ENCODE measurements at places on chromosomes 5 and 9. TPM values are rescaled to one million over a fixed set of nuclear protein-coding genes. Genes with fewer than 3 reads are reported as not detected.

- no peak overlapping the region for H3K4me3 ChIP-seq
- H3K27ac ChIP-seq: no peak overlapping the region
- peaks cover 39% of the 10 kb centered on the region for H3K4me1 ChIP-seq
Observed at GRCh38 chr9:134139081-134139480, 3.2 kb downstream of the WDR5 start.

The TAF11L12 gene
- polyA plus RNA-seq: not detected

GRCh38 chr9:121901616-121902015 is 191.5 kb downstream of the TTLL11 start:
- no peaks in the 10 kb centered on the region for H3K36me3 ChIP-seq
- no peak overlapping the region for H3K27ac ChIP-seq
- H3K27me3 ChIP-seq: no peaks in the 10 kb centered on the region
- no peak overlapping the region for H3K4me3 ChIP-seq
- DNase-seq: no peak

The CATSPER3 gene
- polyA plus RNA-seq: 1.1 TPM

DNA sequence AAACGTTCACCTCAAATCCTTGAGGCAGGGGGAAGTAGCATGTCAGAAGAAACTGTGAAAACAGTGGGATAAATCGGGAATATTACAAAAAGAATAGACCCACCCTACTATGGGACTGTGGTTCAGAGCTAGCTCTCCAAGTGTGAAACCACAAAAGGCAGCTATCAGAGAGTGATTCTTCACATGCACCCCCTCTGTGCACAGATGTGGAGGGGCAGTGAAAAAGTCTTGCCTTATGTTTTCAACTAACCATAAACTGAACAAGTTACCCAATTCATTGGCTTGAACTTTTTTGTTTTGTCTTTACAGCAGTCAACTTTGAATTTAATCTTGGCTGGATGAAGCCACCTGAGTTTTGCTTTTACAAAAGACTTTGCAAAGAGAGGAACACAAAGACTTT is 98.8 kb upstream of the NR4A3 start:
- peaks cover 14% of the 10 kb centered on the region for H3K4me1 ChIP-seq
- peaks cover 3% of the 10 kb centered on the region for H3K27me3 ChIP-seq
- no peak for DNase-seq
- no peak overlapping the region for H3K27ac ChIP-seq
- H3K4me3 ChIP-seq: no peak overlapping the region

DNA sequence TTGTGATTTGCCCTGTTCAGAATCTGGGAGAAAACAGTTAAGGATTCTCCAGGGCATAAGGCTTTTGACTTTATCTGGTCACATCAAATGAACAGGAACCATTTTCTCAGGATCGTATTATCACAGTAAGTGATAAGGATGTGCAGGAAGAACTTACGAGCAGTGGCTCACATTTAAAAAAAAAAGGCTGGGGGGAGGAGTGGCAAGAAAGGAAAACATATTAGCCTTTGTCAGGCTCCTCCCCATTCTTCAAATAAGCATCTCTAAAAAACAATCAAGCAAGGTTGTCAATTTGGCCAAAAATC is 234.3 kb upstream of the TMEM161B start:
- no peak overlapping the region for H3K27ac ChIP-seq
- no peaks in the 10 kb centered on the region for H3K4me1 ChIP-seq
- H3K4me3 ChIP-seq: peak overlapping the region; percentile 21
- H3K36me3 ChIP-seq: no peaks in the 10 kb centered on the region
- no peaks in the 10 kb centered on the region for H3K27me3 ChIP-seq
- DNase-seq: no peak

DNA sequence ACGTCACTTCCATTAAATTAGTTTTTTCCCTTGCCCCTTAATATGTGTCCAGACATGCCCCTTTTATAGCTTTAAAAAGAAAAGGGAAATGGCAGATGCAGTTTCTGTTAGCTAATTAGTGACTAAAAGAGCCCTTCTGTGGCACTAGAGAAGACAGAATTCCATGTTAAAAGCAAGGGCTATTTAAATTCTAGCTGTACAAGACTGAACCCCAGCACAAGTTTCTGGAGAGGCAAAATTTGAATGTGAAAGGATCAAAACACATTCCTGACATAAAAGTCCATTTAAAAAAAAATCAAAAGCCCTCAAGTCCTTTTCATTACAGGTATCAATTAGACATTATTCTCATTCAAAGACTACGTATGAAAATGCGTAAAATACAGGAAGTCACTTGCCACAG is 78.7 kb downstream of the HAPLN1 start:
- H3K27me3 ChIP-seq: no peaks in the 10 kb centered on the region
- H3K4me1 ChIP-seq: no peaks in the 10 kb centered on the region
- H3K4me3 ChIP-seq: no peak overlapping the region
- no peak overlapping the region for H3K27ac ChIP-seq
- no peak for DNase-seq

GRCh38 chr5:87229780-87230179 is 37.9 kb upstream of the RASA1 start:
- no peaks in the 10 kb centered on the region for H3K36me3 ChIP-seq
- no peaks in the 10 kb centered on the region for H3K27me3 ChIP-seq
- H3K4me3 ChIP-seq: no peak overlapping the region

The LCN2 gene
- 1.3 TPM for polyA plus RNA-seq

- H3K4me1 ChIP-seq: no peaks in the 10 kb centered on the region
- no peak overlapping the region for H3K27ac ChIP-seq
- H3K36me3 ChIP-seq: no peaks in the 10 kb centered on the region
- DNase-seq: no peak
- H3K4me3 ChIP-seq: no peak overlapping the region
Observed at GRCh38 chr9:136775191-136775590, 10.9 kb upstream of the LCN15 start.

- DNase-seq: peak; percentile 57
- H3K36me3 ChIP-seq: no peaks in the 10 kb centered on the region
- no peak overlapping the region for H3K27ac ChIP-seq
- no peaks in the 10 kb centered on the region for H3K27me3 ChIP-seq
Observed at GRCh38 chr5:68406767-68407241, 191.2 kb downstream of the PIK3R1 start.

The RIOK2 gene
- 48.6 TPM for polyA plus RNA-seq

The TRIP13 gene
- polyA plus RNA-seq: 15.7 TPM

- DNase-seq: peak; percentile 87
- no peak overlapping the region for H3K4me3 ChIP-seq
- H3K27me3 ChIP-seq: no peaks in the 10 kb centered on the region
- H3K4me1 ChIP-seq: peaks cover 33% of the 10 kb centered on the region
- H3K27ac ChIP-seq: peak overlapping the region; percentile 25
Observed at GRCh38 chr5:150599917-150600511, 40.4 kb upstream of the SYNPO start.

- DNase-seq: no peak
- no peaks in the 10 kb centered on the region for H3K27me3 ChIP-seq
- peaks cover 23% of the 10 kb centered on the region for H3K36me3 ChIP-seq
- H3K27ac ChIP-seq: no peak overlapping the region
Observed at GRCh38 chr5:912280-913091, 19.8 kb downstream of the TRIP13 start.

DNA sequence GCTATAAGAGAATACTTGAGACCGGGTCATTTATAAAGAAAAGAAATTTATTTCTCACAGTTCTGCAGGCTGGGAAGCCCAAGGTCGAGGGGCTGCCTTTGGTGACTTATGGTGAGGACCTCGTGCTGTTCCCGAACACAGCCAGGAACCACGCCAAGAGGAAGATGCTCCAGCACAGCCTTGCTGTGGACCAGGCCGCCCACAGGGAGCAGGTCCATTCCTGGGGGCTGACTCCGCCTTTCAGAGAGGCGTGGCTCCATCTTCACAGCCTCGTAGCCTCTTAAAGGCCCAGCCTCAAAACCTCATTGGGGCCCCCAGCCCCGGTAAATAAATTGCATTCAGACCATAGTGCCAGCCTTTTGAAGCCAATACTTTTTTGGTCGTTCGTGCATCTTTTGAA is 93.5 kb upstream of the CACNA1B start:
- H3K27ac ChIP-seq: no peak overlapping the region
- no peak overlapping the region for H3K4me3 ChIP-seq

DNA sequence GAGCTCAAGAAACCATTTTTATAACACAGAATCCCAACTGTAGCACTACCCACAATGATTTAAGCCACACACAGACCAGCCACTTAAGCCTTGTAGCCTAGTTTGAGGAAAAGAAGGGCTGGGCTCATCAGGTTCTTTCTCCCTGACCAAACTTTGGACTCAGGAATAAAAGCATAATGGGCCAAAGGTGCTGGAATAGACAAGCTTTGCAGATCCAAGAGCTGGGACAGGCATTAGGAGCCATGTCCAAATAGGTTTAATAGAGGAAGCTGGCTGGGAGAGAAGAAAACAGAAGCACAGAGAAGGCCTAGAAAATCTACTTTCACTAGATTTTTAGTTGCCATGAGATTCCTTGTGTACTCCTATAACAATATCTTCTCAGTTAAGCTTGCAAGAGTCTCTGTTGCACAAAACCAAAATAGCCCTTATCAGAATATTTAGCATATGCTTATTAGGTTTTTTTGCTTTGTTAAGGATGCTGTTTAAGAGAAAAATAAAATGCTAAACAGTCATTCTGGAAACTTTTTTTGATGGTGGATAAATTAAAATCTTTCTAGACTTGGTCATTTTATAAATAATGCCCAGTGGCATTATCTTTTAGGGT is 38.2 kb downstream of the CNOT8 start:
- no peak overlapping the region for H3K4me3 ChIP-seq
- H3K27ac ChIP-seq: no peak overlapping the region
- H3K4me1 ChIP-seq: no peaks in the 10 kb centered on the region
- DNase-seq: no peak
- peaks cover 88% of the 10 kb centered on the region for H3K36me3 ChIP-seq

DNA sequence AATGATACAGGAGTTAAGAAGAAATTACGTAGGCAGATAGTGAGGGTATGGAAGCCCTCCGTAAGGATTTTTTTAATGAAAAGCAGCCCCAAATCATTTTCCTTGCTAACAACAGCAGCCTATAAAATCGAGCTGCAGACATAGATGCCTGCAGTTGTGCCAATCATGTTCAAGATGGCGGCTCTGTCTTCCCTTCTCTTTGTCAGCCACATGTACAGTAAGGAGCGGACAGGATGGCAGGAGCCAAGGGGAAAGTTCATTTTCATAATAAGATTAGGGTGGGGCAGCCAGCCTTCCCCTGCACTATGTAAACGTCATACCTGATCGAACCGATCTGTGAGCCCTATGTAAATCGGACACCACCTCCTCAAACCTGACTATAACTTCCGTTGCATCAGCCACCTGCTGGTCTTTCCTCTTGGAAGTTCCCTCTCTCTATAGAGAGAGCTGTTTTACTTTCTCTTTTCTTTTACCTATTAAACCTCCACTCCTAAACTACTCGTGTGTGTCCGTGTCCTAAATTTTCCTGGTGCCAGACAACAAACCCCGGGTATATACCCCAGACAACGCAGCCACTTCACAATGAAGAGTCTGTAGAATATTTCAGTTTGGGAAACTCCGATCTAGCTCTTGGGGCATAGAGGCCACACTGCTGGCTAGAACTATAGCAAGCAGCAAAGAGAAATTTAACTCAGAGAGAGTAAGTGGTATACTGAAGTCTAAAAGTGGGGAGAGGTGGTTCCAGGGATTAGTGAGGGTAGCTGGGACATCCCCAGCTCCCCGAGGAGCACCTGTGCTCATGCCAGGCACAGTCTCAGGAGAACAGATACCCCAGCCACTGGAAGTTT is 20.8 kb upstream of the SLC24A2 start:
- no peaks in the 10 kb centered on the region for H3K27me3 ChIP-seq
- no peaks in the 10 kb centered on the region for H3K36me3 ChIP-seq
- no peak for DNase-seq
- no peak overlapping the region for H3K27ac ChIP-seq

- H3K36me3 ChIP-seq: no peaks in the 10 kb centered on the region
- DNase-seq: no peak
- H3K27ac ChIP-seq: peak overlapping the region; percentile 26
- peaks cover 25% of the 10 kb centered on the region for H3K4me1 ChIP-seq
Observed at GRCh38 chr5:56763182-56763581, 52.2 kb upstream of the MAP3K1 start.

GRCh38 chr9:116549786-116550660 is 137.1 kb upstream of the TRIM32 start:
- H3K36me3 ChIP-seq: no peaks in the 10 kb centered on the region
- no peaks in the 10 kb centered on the region for H3K27me3 ChIP-seq
- H3K27ac ChIP-seq: no peak overlapping the region
- H3K4me1 ChIP-seq: peaks cover 7% of the 10 kb centered on the region
- no peak for DNase-seq

GRCh38 chr9:93218161-93218560 is 34.2 kb downstream of the WNK2 start:
- H3K27me3 ChIP-seq: no peaks in the 10 kb centered on the region
- no peaks in the 10 kb centered on the region for H3K36me3 ChIP-seq
- no peak overlapping the region for H3K27ac ChIP-seq
- H3K4me3 ChIP-seq: no peak overlapping the region

- no peaks in the 10 kb centered on the region for H3K27me3 ChIP-seq
- no peak overlapping the region for H3K27ac ChIP-seq
- DNase-seq: no peak
- H3K4me1 ChIP-seq: no peaks in the 10 kb centered on the region
- H3K36me3 ChIP-seq: no peaks in the 10 kb centered on the region
Observed at GRCh38 chr9:135422341-135422944, 57.1 kb upstream of the PPP1R26 start.

DNA sequence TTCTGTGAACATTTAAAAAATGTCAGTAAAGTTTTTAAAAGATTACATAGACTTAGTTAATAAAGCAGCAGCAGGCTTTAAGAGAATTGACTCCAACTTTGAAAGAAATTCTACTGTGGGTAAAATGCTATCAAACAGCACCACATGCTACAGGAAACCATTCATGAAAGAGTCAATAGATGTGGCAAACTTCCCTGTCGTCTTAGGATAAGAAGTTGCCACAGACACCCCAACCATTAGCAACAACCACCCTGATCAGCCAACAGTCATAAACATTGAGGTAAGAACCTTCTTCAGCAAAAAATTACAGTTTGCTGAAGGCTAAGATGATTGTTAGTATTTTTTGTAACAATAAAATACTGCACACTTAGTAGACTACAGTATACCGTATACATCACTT is 278.2 kb downstream of the CSNK1G3 start:
- no peak for DNase-seq
- H3K27ac ChIP-seq: no peak overlapping the region
- no peaks in the 10 kb centered on the region for H3K36me3 ChIP-seq
- H3K27me3 ChIP-seq: no peaks in the 10 kb centered on the region
- H3K4me3 ChIP-seq: no peak overlapping the region

Measured in left lung (tissue), 14 donors.